ELR (cell line): ENCODE measurements at places on chromosomes 7 and 10.
A peak's percentile ranks its signal among the peaks of the same experiment; 100 is the strongest.

- DNase-seq = no peak
Observed at GRCh38 chr7:56081626-56082340, 11.0 kb downstream of the PHKG1 start.

- peak; percentile 66 for DNase-seq
Observed at GRCh38 chr7:111159426-111159825, 68.5 kb downstream of the LRRN3 start.

DNA sequence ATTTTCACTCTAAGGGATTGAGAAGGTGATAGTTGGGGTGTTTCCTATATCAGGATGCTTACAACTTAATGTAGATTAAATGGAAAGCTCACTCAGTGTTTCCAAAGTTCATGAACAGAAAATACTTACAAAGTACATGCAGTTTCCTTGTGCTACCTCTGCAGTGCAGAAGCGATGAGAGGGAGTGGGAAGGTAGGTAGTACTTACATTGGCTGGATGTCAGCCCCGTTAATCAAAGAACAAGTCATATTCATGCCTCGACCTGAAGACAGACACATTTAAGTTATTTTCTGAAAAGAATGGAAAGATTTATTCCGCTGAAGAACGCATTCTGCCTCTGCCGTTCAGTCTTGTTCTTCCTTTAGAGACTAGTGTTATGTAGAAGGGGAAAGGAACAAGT, 93.1 kb downstream of the ZMYND11 start:
- DNase-seq = no peak

GRCh38 chr7:43430411-43430810, 152.5 kb upstream of the STK17A start:
- no peak for DNase-seq

DNA sequence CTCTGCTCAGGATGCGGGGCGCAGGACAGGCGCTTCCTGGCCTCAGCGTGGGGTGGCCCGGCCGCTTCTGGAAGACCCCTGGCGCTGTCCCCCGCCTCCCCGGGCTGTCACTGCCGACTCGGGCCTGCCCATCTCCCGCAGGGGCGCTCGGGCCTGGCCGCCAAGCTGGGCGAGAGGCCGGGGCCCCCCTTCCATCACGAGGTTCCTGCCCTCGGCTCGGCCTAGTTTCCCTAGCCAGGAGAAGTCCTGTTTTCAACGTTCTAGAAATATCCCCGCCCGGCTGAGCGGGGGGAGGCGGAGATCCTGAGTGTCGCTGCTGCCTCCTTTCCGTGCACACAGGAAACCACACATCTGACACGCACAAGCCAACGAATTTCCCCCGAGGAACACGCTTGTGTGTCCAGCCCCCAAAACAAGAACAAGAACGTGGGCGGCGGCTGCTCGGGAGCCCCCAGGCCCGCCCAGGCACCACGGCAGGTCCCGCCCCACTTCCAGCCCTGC, 33.7 kb downstream of the AP5Z1 start:
- no peak for DNase-seq

DNA sequence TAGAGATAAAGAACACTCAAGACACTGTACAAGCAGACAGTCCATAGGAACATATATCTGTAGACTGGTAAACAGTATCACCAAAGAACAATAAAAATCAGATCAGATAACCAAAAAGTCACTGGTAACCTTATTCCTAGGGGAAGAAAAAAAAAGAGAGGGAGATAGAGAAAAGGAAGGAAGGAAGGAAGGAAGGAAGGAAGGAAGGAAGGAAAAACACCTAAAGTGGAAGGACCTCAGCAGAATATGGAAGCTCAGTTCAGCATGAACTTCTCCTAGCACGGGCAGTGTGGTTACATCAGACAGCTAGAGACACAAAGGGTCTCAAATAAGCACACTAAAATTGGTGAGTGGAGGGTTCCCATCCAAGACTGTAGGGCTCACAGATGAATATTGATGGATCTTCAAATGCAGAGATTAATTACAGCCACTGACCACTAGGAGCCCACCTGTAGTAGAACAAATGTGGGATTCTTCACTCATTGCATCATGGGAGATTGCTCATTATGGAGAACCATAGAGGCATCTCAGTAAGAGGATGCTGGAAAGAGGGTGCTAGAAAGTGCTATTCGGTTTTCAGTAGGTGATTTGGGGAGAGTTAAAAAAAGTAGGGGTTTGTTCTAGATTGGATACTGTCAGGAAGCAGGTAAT, 293.4 kb upstream of the C7orf33 start:
- peak; percentile 6 for DNase-seq

GRCh38 chr10:82452676-82453075, 577.7 kb downstream of the NRG3 start:
- no peak for DNase-seq

GRCh38 chr7:51029131-51029530, 246.4 kb upstream of the GRB10 start:
- DNase-seq = no peak

DNA sequence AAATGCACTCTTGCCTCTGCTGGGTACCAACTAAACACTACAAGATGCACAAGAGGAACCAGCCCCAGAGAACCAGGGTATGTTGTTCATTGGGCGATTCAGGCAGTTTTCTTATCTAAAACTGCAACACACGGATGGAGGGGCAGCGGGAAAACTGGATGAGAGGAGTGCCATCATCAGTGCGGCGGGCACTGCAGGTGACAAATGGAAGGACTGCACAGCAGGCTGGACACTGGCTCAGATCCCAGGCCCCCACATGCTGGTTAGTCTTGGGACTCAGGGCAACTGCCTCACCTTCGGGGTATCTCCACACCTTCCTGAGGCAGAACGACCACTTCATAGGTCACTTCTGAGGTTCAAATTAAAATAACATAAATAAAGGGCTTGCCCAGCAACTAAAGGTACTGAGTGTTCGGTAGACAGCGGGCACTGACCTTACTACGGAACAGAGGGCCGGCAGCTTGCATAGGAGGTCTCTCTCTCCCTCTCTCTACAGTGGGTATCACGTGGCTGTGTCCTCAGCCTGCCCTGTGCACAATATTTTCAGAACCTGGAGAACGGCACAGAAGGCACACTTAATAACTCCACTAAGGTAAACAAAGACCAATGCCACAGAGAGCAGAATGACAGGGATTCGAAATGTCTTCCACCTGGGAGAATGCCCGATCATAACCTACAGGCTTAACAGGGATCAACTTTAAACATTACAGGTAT, 72.1 kb downstream of the GRB10 start:
- no peak for DNase-seq

DNA sequence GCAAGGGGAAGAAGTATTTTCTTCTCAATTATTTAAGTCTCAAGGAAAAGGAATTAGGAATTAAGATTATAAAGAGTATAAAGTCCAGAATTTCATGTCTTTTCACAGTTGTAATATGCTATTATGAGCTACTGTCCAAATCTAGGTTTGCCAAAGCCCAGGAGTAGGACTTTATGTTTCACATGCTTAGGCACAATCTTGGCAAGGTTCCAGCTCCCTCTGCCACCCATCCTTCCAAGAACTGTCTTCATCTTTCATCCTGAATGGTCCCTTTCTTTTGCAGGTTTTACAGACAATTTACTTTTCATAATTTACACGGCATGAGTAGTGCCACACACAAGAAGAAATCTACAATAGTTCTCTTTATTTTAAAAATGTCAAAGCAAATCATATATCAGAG, 29.5 kb downstream of the SLC16A9 start:
- DNase-seq = no peak

- no peak for DNase-seq
Observed at GRCh38 chr7:96649981-96650380, 59.7 kb downstream of the SEM1 start.

DNA sequence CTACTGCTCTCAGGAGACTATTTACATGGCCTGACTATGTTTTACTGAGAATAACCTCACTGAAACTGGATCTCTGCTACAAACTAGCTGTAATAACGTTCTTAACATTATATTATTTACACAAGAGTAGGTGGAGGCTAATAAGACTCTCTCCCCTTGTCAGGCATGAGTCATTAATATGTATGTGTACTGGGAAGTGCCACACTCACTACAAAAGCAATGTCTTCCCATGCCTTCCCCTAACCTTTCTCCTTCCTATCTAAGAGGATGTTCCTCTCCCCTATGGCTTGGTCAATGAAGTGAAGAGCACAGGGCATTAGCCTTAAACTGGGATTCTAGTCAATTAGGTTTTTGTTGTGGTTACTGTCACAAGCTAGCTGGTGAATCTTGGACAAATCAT, 147.9 kb downstream of the DGKB start:
- peak; percentile 65 for DNase-seq

DNA sequence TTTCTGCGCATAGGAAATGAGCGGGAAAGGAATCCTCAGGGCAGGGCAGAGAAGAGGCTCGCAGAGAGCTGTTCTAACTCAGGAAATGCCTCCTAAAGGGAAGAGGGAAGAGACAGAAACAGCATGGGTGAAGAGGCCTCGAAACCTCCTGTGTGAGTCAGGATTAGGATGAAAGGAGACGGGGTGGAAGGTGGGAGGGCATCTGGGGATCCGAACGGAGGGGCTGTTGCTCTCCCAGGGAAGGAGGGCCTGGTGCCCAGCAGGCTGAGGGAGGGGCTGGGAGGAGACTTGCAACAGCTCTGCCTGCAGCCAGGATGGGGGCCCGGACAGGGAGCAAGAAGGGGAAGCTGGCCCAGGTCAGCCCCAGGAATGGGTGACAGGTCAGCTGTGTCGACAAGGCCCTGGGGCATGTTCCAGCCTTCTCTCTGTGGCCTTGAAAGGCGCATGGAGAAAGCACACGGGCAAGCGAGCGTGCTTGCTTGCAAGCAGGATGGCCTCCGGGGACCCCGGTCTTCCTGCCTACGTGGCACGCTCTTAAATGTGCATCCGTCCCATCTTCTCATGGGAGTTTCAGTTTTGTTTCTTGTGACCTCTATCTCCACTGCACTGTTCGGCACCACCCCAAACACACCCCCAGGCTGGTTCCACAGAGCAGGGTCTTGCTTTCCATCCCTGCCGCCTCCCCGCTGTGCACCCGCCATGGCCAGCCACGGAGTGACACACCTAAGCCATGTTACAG, 63.5 kb downstream of the HIPK2 start:
- DNase-seq = no peak

- no peak for DNase-seq
Observed at GRCh38 chr7:69889976-69890351, 291.7 kb downstream of the AUTS2 start.

- DNase-seq = peak; percentile 11
Observed at GRCh38 chr10:71064413-71065118, 147.8 kb upstream of the UNC5B start.

DNA sequence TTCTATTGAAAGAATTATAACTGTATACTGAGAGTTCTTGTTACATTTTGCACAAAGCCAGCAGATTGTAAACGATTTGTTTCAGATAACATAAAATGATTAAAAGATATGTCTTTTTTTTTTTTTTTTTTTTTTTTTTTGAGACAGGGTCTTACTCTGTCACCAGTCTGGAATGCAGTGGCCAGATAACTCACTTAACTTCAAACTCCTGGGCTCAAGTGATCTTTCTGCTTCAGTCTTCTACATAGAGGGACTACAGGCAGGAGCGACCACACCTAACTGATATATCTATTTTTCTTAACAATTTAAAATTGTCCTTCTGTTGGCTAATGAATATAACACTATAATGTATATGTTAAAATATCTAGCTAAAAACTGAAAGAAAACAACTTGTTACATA, 317.3 kb upstream of the CACNA2D1 start:
- peak; percentile 7 for DNase-seq

DNA sequence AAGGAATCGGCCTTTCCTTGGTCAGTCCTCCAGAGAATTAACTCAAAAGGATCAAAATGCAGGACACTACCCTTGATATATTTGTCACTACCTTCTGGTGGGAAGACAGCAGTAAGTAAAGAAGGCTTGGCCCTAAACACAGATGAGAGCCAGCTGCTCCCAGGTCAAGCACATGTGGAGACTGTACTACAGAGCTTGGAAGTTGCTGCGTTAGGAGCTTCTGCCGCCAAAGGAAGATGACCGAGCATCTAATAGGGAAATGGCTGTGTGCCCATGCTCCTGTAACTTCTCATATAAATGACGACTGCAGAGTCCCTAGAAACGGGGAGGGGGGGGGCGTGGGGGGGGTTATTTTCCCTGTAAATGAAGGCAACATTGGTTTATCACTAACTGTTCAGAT, 59.0 kb downstream of the PODXL start:
- DNase-seq = no peak

DNA sequence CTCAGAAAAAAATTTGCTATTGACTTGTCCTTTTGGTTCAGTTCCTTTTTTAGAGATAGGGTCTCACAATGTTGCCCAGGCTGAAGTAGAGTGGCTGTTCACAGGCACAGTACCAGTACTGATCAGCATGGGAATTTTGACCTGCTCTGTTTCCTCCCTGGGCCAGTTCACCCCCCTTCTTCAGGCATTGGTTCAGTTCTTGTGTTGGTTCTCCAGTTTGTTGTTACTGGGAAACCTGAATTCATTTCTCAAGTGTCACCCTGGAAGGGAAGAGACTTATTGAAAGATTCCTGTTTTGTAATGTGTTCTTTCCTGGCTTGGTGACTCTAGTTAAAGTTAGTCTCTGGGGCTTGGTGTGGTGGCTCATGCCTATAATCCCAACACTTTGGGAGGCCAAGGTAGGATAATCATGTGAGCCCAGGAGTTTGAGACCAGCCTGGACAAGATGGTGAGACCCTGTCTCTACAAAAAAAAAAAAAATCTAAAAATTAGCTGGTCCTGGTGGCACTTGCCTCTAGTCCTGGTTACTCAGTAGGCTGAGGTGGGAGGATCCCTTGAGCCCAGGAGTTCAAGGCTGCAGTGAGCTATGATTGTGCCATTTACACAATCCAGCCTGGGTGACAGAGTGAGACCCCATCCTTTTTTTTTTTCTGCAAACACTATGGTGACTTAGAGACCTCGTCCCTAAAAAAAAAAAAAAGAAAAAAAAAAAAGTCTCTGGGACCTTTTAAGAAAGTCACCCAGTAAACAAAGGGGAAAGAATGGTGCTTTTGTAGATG, 52.7 kb downstream of the CNNM2 start:
- no peak for DNase-seq

DNA sequence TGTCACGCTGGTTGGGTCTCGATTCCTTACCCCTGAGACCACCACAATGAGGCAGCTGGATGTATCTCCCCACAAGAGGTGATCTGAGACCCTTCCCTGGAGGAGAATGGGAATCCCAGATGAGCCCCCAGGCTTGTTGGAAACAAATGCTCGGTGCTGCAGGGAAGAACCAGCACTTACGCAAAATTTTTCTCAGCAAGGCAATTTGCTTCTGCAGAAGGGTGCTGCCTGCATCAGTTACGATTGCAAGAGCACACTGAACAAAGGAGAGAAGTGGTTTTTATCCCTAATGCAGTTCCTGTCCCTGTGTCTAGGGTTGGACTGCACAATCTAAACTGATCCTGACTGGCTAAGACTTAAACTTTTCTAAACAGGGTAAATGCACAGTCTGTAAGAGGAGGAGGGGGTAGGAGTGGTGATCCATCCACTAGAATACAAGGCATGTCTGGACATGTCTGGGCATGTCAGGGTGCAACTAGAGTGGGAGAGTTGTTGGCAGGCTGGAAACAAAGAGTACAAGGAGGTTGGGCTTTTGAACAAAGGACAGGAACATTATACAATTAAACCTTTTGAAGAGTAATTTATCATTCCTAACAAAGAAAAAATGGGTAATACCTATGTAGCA, 114.9 kb upstream of the FAM3C start:
- DNase-seq = no peak
